ENCODE measurements at places on chromosomes 12 and 14.

GRCh38 chr12:99383258-99383657, 264.3 kb upstream of the GARIN6 start:
- DNase-seq, result no peak

DNA sequence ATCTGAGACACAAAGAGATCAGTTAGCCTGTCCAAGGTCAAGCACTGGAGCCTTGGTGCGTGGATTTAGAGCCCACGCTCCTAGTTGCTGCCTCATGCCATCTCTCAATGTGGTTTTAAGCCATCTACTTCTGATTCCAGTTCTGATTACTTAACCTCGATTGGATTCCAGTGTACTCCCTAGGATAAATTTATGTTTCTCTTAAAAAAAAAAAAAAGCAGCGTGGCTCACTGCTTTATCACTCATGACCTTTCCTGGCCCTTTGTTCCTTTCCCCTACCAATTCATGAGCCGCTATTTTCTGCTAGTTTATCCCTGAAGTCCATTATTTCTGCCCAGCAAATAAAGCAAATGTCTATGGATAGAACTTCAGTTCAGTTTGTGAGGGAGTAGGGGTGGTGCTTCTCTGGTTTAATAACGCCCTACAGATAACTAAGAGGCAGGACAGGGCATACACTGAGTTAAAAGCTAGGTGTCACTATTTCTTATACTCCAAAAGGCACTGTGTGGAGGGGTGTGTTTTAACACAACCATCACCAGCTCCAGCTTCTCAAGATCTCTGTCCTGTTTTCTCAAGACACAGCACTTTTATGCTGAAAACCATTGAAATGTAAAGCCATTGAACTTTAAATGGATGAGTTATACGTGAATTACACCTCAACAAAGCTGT, 9.8 kb upstream of the PARP11 start:
- DNase-seq, result no peak

DNA sequence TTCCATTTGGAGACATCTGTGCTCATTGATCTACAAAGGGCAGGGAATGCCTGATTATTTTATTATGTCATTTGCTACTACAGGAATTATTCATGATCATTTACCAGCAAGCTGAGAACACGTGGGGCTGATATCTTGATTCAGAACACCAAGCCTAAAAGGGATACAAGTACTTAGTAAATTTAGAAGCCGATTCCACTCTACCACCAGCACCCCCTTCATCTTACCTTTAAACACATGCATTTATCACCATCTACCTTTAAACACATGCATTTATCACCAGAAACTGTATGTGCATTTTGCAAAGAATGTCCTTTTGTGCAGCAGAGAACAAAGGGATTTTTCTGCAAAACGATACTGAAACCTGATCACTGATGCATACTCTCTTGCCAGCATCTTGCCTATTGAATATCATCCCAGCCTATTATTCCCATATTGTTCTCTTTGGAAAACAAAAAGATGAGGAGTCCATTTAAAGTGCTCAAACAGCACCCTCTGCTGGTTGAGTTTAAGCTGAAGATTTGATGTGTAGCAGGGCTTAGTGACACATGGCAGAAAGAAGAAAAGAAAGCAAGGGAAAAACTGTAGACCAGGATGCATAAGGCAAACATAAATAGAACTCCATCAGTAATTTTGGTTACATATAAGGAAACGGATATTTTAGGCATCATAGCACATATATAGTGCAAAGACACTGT, 132.6 kb upstream of the PLEKHG7 start:
- DNase-seq, result no peak

DNA sequence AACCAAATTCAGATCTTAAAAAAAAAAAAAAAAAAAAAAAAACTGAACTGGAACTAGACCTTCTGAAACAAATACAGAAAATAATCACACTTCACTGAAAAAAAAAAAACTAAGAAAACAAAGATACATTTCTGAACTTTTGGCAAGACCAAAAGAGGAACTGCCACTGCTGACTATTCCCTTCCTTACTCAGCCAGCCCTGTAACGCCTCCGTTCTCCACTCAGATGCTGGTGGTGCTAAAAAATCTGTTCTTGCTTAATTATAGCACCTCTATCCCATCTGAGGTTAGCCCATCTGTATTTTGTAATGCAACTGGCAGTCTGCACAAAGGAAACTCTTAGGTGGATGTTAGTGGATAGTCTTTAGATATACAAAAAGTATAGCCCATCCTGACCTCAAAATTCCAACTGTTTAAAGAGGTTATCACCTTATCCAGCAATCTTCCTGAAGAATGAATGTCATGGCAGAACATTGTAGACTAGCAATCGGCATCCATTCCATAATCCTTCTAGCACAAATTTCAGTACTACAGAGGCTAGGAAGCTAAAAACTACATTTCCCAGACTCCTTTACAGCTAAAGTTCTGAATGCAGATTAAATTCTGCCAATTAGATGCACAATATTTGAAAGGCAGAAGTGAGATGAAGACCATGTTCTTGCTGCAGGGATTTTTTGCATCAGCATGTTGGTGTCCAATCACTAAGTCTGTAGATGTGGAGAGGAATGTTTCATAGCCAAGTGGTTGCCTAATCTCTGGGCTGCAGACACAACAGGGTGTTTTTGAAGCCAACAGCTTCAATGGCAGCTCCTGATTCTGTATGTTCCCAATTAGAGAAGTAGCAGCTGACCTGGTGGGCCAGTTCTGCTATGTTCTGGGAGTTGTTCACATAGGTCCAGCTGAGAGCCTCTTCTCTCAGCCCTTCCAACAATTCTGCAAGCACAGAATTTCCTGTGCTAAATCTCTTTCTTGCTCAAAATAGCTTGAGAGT, 5.7 kb downstream of the MAP3K9 start:
- no peak for DNase-seq

Data from stimulated activated CD8-positive, alpha-beta memory T cell treated with anti-CD3 and anti-CD28 coated beads, Interleukin-7, amount 100 ng/mL, for 48 hours (primary cell).